Suppressor macrophage (primary cell): ENCODE measurements at places on chromosomes 6 and 20.

DNA sequence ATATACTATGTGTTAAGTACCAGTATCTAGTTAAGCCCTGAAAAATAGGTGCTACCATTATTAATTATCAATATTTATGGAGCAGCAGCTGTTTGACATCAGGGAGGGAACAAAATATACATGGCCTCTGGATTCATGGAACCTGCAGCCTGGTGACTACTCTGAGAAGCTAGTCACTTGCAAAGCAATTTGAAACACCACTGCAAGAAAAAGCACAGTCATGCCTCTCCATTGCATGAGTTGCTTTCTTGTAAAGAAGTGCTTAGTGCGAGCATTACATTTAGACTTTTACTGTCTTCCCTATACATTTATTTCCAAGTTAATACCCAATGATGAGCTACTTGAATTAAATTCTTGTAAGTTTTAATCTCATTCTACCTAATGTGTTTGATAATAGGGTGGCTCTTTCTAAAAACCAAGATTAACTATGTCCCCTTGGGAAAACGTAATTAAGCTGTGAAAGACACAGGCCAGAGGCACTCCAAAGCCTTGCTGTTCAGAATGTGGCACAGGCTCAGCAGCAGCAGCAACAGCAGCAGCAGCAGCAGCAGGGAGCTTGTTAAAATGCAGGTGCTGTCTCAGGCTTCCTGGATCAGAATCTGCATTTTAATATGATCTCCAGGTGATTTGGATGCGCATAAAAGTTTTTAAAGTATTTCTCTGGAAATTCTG is 83.6 kb downstream of the PFDN4 start:
- no peak for DNase-seq

DNA sequence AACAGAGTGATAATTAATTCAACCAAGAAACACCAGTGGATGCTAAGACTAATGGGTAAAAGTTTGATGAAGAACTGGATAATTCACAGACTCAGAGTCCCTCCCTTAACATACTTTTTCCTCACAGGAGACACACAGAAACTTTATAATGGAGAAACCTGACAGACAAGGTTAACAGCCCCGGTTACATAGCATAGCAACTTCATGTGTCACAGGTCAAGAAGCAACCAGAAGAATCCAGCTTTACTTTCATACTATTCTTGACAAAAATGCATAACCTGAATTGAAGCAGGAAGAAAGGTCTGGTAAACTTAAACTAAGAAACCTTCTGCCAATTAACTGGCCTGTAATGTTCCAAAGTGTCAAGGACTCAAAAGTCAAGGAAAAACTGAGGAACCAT is 375.9 kb downstream of the RNF144B start:
- no peak for DNase-seq

DNA sequence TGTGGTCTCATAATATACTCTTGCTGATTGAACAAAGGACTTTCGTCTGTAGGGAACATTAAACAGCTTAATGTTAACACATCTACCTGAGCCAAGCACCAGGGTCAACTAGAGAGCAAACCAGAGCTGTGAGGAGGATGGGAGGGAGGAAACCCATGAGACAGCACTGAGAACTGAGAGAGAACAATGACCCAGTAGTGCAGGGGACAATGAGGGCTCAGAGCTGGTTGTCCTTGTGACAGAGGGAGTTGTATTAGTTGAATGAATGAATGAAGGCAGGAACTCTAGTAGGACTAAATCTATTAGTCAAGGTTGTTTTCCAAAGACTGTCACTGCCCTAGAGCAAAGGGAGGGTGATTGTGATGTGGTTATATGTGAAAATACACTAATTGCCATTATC is 28.2 kb upstream of the GSTA4 start:
- DNase-seq: no peak

- DNase-seq: no peak
Observed at GRCh38 chr20:61503106-61503505, 251.0 kb downstream of the CDH4 start.

DNA sequence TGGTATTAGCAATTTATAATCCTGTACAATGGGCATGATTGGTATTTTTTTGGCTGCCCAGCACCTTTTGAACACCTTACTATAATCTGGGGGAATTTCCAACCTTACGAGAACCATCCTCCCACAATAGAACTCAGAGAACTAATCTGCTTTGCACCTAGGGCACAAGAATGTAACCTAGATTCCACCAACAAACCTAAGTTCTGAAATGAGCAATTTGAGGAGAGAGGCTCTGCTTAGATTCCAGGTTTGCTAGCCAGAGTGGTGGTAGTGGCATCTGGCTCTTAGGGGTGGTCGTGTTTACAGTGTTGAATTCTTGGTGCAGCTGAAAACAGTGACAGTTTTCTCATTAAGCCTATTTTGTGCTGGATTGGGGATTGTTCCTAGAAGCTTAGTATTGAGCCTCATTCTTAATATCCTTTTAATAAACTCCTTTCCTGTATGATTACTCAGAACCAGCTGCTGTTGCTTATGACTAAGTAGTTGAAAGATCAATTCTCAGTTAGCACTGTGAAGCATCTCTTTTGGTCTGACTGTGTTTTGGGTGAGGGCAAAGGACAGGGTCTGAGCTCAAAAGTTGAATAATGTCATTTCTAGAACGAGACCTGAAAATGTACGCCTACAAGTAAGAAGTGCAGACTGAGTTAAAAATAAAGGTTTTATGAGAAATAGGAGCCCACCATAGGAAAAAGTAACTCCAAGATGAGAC is 385.6 kb downstream of the CDKAL1 start:
- no peak for DNase-seq

DNA sequence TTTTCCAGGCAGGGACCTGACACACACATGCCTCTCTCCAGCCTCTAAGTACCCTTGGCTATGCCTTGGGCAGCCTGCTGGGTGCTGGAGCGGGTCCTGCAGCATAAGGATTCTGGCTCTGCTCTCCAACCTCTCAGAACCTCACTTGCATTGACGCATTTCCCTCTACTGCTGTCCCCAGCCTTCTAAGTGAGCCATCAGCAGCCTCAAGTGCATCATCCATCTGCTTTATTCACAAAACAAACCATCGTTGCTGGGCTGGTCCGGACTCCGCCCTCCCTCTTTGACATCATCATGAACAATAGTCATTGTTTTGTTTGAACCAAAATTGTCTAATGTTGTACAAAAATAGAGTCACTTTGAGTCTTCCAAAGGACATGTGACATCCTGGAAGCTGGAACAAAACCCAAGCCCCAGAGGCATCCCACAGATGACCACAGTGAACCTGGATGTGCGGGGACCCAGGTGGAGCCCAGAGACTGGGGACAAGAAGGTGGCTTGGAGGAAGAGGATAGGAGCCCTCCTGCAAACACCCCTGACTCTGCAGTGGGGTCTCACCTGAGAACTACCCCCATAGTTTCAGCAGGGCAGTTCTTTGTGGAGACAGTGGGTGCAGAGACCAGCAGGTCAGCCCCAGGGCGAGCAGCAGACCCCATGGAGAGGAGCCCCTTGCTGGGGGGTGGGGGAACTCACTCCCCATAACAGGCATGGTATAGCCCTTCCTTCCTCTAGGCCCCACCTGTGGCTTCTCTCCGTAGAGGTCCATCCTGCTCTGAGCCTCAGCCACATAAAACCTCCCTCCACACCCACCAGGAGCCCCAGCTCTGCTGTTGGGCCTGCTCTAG is 230.1 kb downstream of the SYNDIG1 start:
- no peak for DNase-seq

DNA sequence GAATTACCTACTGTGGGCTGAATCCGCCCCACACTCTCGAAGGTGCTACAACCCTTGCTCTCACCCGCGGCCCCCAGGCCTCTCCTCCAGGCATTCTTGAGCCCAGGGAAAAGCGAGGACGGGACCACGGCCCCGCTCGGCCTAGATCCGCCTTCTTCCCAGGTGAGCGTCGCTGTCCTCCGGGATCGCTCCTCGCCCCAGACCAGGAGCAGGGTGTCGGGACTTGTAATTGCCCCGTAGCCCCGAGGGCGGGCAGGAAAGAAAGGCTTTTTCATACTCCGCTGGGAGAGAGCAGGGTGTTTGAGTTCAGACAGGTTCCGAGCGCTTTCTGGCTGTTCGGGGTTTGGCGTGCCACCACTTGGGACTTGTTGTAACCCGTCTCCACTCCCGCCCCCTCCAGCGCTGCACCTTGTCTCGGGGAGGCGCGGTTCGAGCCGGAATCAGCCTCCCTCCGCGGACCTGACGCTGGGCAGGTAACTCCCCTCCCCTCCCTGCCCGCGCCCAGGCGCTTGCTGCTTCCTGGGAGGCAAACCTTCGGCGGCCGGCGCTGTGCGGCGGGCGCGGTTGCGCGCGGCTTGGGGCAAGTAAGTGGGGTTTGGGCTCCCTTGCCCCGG is at the start of gene FAM83B:
FAM83B (plus strand) TSS at position 529 of the 614 bp plus-strand sequence. CDS start 23,476 bp downstream, outside the sequence.
- no peak for DNase-seq

DNA sequence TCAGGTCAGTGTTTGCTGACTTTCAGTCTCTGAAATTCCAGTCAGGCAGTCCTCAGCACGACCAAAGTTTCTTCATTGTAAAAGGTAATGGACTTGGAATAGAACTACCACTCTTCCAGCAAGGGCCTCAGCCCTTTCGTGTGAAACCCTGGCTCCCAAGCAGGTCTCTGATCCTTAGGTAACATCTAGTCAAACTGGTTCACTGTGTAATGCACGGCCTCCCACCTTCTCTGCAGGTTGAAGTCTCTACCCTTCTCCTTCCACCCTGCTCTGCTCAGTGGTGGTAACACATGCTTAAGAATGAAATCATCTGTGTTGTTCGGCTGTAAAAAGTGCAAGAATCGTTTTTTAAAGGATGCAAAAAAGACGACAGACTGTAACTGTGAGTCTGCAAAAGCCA is 287.2 kb upstream of the POU3F2 start:
- DNase-seq: no peak
